ENCODE measurements at places on chromosomes 7 and 10. TPM values are rescaled to one million over a fixed set of nuclear protein-coding genes. Genes with fewer than 3 reads are reported as not detected.

DNA sequence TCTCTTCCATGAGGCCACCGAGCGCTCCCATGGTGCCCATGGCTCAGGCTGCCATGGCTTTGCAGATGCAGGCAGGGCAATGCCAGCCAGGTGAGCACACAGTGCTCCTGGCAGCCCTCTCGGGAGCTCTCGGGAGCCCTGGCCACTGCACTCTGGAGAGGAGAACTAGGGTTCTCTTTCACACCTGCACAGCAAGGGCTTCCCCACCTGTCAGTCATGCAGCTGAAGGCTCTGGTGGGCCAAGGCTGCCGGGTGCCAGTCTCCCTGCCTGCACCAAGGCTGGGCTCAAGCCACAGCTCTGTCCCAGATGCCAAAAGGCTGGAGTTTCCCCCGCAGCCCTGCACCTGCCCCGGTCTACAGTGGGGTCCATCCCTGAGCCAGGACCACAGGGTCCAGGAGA, 32.6 kb downstream of the NUDT1 start:
- DNase-seq, result no peak

DNA sequence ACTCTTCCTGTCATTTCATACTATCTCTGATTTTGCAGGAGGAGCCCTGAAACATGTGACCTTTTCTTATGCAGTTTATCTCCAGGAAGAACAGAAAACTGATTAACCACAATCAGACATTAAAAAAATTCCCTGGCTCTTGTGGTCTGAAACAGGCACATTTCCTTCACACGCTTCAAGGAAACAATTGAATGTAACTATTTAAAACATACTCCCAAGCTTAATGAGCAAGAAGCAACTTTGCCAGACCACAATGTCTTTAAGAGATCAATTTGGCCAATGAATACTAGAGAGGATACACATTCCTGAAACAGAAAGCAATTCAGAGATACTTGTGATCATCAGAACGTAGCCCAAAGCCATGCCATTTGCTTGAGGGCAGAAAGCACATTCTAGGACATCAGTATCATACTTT, 65.8 kb downstream of the PIP4K2A start:
- no peak for DNase-seq

DNA sequence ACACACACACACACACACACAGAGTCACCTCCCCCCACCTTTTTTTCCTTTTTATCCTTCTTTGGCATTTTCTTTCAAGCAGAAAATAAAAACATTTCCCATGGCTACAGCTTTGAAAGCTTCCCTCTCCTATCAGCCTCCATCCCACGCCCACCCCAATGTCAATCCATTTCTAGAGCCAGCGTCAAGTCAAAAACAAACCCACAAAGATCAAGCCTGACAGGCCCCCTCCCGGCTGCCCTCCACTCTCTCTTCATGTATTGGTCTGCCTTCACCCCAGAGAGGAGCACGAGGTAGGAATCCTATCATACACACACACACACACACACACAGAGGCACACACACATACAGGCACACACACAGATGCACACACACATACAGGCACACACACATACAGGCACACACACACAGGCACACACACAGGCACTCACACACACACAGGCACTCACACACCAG, 8.0 kb upstream of the TNRC18 start:
- DNase-seq, result no peak

DNA sequence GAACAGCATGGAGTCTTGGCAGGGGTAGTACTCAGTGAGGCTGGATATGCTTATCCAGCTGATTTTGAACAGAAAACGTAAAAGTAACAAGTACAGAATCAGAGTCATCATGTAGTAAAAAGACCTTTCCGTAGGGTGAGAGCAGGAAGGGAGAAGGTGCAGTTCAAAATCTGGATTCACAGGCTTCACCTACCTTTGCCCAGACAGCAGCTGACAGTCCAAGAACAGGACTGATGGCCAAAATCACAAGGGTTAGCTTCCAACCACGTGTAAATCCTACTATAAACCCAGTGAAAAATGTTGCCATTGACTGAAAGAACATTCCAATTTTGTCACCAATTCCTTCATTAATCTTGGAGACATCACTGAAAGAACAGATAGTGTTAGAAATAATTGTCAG, 34.8 kb downstream of the ABCB1 start:
- no peak for DNase-seq

DNA sequence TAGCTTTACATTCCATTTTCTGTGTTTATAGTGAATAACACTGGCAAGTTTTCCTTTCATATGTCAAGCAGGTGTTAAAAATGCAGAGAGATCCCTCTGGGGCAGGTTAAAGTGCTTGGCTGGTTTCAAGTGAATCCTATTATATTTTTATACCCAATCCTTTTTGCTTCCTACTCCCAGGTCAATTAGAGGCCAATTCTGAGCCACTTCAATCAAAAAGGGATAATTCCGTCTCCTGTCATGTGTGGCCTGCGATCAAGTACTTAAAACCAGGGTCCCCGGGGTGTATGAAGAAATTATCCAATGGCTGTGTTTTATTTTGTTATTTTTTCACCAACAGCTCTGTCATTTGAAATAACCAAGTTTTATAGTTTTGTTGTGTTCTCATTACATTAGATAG, 313.2 kb downstream of the PRPF18 start:
- DNase-seq, result no peak

DNA sequence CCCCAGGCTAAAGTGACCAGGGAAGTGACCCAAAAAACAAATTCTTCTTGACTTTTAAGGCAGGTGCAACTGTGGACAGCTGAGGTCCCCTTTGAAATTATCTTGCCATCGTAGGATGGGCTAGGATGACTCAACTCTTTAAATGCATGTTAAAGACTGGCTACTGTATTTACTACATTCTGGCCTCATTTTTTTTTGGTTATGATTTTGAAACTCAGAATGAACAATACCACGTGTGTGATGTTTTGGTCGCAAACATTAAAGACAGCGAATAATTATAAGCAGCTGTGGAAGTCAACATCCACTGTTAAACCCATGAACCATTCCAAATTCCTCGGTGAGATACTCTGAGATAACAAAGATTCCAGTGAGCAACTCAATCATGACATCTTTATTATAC, 1.2 kb upstream of the SLC13A4 start:
- no peak for DNase-seq

DNA sequence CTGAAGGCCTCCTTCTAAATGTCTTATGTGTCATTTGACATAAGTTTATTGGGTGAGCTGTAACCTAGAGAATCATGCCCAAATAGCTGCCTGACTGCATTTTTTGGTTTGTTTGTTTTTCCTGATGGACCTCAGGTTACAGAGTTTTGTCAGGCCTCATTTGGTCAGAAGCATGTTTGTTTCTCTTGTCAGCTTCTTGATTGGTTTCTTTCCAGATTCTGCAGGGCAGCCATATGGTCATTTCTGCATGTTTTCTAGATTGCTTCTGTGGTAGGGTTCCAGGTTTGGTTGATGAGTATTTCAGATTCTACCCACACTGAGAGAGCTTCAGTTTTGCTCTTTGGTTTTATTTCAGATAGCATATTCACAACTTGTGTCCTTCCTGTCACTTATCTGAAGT, 28.0 kb downstream of the GLCCI1 start:
- DNase-seq, result no peak

DNA sequence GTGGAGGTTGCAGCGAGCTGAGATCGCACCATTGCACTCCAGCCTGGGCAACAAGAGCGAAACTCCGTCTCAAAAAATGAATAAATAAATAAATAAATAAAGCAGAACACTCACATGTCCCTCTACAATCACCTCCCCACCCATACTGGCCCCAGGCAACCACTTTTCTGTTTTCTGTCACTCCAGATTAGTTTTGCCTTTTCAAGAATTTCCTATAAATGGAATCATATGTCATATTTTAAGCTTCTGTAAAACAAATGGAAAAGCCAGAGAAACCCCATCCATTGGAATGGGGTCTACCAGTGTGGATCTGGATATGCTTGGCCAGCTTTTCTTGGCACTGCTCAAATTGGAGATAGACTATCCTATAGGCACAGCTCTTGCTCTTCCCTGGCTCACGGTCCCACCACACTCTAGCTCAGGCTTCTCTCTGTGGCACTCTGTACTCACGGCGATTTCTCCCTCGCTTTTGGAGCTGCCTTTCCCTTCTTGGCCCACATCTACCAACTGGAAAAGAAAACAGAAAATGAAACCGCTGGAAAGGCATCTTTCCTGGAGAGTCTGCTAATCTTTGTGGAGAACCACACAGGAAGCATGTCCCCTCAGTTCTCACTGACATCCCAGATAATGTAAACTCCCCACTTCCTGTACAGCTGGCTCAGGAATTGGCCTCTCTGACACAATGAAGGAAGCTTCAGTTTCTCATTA, 210.1 kb downstream of the JCAD start:
- DNase-seq, result no peak

- no peak for DNase-seq
Observed at GRCh38 chr7:41692251-41692650, 10.6 kb downstream of the INHBA start.

The MACC1 gene
- total RNA-seq, result 0.19 TPM

The NKX6-2 gene
- not detected for total RNA-seq

The COL28A1 gene
- not detected for total RNA-seq

The AFAP1L2 gene
- 3.4 TPM for total RNA-seq

The TFR2 gene
- not detected for total RNA-seq

The CCZ1B gene
- total RNA-seq, result 43.0 TPM

The SLC26A5 gene
- total RNA-seq, result not detected

Data from glomerular endothelial cell (primary cell).